NCI-H1105 (cell line): ENCODE measurements at places on chromosomes 5 and 9.

DNA sequence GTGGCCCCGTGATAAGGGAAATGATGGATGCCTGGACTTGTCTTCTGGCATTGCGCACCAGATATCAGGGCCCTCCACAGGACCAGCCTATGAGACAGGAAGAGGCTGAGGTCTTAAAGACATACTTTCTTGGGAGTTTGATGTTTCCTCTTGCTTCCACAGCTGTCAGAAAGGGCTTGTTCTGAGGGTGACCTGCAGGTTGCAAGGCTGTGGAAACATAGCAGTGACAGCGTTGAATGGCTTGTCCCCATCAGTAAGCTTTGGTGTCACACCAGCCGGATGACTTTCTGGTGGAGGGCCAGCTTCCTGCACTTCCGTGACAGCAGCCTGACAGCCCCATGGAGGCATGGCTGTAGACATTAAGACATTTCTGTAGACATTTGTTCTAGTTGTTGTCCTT is 143.2 kb downstream of the C9orf152 start:
- no peak for DNase-seq

DNA sequence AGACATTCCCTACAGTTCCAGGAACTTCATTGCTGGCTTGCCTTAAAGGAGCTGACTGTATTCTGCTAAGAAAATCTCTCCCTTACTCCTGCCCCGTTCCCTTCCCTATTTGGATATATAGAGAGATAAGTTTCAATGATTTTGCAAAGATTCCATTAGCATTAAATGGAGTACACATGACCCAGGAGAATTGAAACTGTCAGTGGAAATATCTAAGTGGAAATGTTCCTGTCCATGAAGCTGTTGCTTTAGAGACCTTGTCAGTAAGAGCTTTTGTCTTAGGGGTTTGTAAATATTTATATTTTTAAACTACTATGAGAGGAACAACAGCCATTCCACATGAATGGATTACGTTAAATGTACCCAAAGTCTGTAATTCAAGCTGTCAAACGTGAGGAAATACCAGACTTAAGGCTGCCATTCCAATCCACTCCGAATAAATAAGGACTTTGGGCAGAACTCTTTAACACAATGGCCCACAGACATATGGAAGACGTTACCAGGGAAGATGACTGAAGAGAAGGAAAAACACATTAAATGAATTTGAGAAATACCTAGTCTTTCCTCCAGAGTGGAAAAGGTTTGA is 387.1 kb upstream of the PAPPA start:
- no peak for DNase-seq

GRCh38 chr5:116872986-116873385 is 298.4 kb upstream of the SEMA6A start:
- DNase-seq, result no peak

DNA sequence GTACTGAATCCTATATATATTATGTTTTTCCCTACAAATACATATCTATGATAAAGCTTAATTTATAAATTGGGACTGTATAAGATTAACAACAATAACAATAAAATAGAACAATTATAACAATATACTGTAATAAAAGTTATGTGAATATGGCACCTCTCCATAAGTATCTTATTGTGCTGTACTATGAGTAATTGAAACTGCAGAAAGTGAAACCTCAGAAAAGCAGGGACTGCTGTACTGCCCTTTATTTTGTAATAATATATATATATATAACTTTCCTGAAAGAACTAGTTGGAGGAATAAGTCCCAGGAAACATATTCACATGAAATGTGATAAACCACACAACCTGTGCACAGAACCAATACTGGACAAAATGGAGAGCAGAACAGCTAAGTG is 77.3 kb downstream of the PAM start:
- DNase-seq, result no peak

- no peak for DNase-seq
Measured at GRCh38 chr5:115948091-115948534, 14.2 kb upstream of the LVRN start.

- no peak for DNase-seq
Measured at GRCh38 chr9:138053996-138054752, 176.6 kb downstream of the CACNA1B start.
